Non-pigmented ciliary epithelial cell (primary cell): ENCODE measurements at places on chromosomes 6 and 20.

DNA sequence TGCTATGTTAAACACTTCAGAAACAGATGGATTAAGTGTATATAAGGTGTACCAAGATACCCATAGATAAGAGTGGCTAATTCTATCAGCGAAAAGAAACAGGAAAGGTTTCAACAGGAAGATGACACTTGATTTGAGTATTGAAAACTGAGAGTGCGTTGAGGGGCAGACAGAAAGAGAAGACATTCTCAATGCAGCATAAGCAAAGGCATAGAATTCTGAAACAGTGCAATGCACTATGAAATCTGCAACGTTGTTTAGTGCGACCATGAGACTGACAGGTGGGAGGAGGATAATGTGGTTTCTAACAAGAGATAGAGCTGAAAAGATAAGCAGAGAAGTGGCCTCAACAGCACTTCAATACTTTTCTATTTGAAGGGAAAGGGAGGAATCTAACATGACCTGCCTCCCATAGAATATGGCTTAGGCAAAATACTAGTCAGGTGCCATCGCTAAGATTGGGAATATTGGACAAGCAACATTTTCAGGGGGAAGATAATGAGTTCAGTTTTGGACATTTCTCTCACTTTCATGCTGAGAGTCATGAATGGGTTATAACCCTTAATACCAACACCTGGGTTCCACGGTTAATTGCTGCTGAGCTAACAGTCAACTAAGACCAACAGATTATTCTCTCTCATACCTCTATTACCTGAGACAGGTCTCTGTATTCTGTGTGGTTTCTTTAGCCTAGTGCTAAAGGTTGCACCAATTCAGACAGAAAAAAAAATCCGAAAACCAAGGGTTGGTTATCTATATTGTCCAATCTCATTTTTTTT lies 312.9 kb upstream of the ARID1B start:
- no peak for DNase-seq

DNA sequence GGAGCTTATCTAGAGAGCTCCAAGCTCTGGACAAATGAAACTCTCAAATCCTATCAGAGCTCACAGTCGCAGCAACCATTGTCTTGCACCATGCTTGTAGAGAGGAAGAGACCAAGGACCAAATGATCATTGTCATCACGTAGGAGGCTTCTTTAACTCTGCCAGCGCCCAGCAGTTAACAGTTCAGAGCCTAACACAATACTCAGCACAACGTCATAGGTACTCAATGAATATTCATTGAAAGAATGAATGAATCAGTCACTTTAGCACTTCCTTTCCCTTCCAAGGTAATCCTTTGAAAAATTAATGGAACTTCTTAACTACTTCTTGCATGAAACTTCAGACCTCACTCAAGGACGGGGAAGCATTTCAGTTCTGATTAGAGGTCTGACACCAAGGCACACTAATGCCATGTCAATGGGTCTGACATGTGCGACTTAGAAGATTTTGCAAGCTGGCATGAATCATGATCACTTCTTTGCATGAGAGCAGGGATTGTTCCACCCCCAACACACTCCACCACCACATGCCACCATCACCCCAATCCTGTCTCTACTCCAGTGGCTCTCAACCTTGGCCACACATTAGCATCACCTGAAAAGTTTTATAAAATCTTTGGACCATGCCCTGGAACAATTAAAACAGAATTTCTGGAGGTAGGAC lies 45.1 kb downstream of the KHDC1L start:
- DNase-seq = no peak

- no peak for DNase-seq
These were observed 81.2 kb downstream of the THBS2 start for GRCh38 chr6:169172456-169172855.

- no peak for DNase-seq
These were observed 87.8 kb downstream of the SESN1 start for GRCh38 chr6:109006818-109007217.

DNA sequence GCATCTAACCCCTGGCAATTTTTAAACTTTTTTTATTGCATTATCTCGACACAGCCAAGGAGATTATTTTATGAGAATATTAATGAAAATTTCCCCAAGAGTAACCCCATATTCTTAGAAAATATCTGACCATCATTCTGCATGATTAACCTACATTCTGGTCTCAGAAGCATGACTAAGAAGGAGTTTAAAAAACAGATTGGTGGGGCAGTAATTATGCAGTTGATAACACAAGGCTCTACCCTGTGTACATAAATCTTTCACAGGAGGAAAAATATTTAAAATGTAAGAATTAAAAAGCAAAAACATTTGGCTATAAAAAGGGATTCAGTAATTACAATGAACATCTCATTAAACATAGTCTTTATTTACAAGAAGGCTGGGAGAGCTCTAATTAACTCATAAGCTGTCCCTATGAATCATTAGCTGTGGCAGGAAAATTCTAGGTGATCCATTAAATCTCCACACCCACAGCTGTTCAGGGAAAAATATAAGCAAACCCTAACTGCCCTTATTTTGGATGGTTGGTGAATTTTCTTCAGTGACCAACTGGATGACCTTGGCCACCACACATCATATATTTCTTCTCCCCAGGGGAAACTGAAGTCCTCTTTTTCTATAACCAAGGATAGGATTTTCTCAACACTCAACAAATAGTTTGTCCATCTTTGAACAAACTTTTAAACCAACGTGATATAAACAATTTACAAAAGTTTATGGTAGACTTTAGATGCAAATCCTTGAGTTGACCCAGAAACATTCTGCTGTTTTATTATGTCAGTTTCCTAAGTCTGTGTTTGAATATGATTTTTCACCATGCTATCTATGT lies 59.5 kb downstream of the PDE7B start:
- DNase-seq = no peak

DNA sequence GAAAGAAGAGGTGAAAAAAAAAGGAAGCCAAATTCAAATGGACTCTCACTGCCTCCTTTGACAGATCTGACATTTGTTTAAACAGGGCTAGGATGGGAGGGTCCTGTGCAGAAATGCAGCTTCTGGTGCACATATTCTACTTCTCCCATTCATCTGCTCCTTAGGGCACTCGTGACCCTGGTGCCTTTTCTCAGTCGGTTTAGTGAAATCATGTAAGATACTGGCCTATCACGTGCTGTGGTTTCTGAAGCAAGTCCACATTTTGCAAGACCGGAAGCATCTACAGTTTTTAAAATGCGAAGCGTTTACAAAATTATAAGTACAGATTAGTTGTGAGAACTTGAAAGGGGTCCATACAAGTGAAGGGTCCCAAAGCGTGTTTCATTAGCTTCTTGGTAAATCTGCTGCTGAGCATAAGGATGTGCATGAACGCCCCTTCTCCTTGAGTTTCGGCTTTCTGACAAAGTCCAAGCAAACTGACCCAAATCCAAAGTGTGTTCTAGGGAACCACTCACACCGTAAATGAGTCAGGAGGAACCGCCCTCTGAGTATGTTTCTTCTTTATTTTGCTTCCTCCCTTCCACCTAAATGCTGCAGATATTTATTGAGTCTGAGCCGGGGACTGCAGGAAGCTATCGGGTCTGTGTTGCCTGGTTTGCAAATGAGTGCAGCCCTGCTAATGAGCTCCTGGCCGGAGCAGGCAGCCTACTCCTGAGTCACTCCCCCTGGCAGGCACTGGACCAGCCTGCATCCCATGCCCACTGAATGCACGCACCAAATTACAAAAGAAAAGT lies 323.8 kb upstream of the JARID2 start:
- DNase-seq = no peak

DNA sequence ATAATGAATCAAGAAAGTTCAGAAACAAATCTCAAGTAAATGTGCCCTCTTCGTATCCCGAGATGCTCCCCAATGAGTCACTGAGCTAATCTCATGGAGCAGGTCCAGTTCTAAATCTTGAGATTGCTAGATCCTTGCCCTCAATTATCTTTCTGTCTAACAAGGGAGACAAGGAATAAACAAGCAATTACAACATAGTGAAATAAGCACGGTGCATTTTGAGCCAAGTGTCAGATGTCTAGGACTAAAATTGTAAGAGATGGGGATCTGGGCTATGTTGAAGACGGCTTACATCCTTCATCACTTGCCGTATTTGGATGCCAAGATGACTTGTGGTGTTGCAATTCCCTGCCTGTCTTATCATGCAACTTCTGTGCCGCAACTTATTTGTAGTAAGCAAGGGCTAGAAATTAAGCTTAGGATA lies 56.5 kb upstream of the ADGRF1 start:
- no peak for DNase-seq

GRCh38 chr6:27451660-27452390 lies 21.1 kb downstream of the ZNF184 start:
- no peak for DNase-seq

DNA sequence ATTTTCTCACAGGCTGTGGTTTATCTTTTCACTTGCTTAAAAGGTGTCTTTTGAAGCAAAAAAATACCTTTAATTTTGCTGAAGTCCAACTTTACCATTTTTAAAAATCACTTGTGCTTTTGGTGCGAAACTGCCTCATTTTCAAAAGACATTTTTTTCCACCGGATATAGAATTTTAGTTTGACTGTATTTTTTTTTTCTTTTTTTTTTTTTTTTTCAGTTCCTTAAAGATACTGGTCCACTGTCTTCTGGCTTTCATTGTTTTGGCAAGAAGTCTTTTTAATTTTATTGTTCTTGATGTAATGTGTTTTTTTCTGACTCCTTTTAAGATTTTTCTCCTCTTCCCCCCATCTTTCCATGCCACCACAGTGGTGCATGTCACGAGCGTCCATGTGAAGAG lies 198.2 kb downstream of the ARID1B start:
- no peak for DNase-seq

DNA sequence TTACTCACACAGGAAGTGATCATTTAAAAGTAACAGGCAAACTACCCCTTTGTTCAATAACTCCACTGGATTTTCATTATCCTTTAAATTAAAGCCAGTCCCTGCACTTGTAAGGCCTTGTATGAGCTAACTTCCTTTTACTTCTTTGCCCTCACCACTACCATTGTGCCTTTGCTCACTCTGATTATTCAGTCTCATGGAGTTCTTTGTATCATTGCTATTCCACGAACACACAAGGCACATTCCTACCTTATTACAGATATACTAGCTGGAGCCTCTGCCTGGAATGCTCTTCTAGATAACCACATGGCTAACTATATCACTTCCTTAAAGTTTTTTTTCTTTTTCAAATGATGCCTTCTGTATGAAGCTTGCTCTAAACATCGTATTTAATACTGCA lies 748.6 kb upstream of the HS3ST5 start:
- DNase-seq = peak; percentile 11

DNA sequence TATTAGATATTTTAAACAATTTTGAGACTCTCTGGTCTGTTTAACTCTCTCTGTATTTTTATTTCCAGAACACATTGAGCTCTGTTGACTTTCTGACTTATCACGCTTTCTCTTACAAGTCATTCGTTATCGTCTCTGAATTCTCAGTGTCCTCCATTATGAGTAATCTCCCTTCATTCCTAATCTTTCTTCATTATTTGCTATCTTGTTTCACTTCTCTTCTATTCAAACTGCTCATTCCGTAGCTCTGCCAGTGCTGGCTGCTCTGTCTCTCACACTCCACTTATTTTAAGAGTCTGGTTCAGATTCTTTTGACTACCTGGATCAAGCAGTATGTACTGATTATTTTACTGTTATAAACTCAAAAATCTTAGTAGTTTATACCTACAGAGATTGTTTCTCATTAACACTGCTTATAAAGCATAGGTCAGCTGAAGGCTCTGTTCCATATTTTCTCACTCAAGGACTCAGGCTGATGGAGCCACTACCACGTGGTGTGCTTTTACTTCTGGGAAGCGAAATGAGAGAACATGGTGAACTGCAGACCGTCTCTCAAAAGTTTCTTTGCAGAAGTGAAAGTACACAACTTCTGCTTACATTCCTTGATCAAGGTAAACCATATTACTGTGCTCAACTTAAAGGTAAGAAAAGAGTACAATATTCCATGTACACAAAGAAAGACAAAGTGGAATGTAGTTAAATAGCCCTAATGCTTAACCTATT lies 485.2 kb downstream of the GRIK2 start:
- DNase-seq = no peak

GRCh38 chr6:53543359-53544216 lies 1.3 kb downstream of the GCLC start:
- DNase-seq = no peak

DNA sequence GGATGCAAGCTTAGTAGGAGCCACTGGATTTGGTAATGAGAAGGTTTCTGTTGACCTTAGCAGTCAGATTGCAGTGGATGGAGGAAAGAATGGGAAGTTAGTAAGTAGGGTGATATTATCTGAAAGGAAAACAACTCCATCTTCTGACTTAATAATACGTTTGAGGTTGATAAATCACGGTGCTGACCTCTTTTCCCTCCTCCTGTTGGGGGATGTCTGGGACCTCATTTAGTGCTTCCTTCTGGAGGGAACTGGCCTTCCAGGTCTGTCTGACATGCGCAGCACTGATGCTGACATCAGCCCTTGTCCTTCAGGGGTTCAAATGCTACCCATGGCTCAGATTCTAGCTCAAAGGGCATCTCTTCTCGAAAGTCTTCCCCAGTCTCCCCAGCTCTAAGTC lies 48.2 kb upstream of the AKAP12 start:
- no peak for DNase-seq

- DNase-seq = no peak
These were observed 391.6 kb downstream of the PLCB1 start for GRCh38 chr20:8523684-8524083.

DNA sequence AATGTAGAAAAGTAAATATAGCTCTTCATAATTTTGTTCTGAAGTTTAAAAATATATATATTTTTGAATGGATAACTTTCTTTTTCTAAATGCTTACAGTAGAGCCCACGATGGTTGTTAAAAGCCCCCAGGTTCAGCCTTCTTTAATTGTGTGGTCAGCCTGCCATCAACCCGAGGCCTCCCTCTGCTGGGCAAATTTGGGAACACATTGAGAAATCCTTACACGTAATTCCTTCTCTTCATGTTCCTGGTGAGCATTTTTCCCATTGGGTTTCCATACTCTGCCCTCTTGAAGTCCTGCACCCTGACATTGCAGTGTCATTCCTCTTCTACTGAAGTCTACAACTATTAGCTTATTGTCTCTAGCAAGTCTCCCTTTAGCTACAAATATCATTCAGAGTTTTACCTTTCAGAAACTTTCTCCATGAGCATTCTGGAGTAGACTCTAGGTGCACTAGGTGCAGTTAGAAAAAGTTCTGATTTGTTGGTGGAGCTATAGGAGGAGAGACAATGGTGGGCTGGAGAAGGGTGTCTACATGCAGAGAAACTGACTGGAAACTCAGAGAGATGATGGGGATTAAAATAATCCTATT lies 40.6 kb downstream of the TRIM38 start:
- DNase-seq = peak; percentile 22
